ENCODE measurements at places on chromosomes 7 and 10. TPM values are rescaled to one million over a fixed set of nuclear protein-coding genes. Genes with fewer than 3 reads are reported as not detected.

CDH23 gene
- total RNA-seq, result under 0.01 TPM

PIP gene
- not detected for total RNA-seq

ITPRID1 gene
- not detected for total RNA-seq

PTF1A gene
- total RNA-seq, result not detected

SPDYE9 gene
- total RNA-seq, result not detected

OPALIN gene
- not detected for total RNA-seq

MXI1 gene
- 7.5 TPM for total RNA-seq

ABCB4 gene
- total RNA-seq, result not detected

LRRD1 gene
- total RNA-seq, result under 0.01 TPM

CDHR3 gene
- total RNA-seq, result 1.7 TPM

FAM237B gene
- not detected for total RNA-seq

ENTPD1 gene
- total RNA-seq, result not detected

WNT8B gene
- total RNA-seq, result not detected

GNGT1 gene
- not detected for total RNA-seq

RALA gene
- 15.8 TPM for total RNA-seq

ATG9B gene
- total RNA-seq, result 0.18 TPM

GPR15LG gene
- total RNA-seq, result not detected

SFRP5 gene
- not detected for total RNA-seq

SP8 gene
- not detected for total RNA-seq

RARRES2 gene
- not detected for total RNA-seq

FAM131B gene
- total RNA-seq, result 3.4 TPM

SSC4D gene
- 0.56 TPM for total RNA-seq

VSTM2A gene
- not detected for total RNA-seq

TEX47 gene
- not detected for total RNA-seq

SLC26A4 gene
- total RNA-seq, result 0.56 TPM

GPR141 gene
- not detected for total RNA-seq

CAV1 gene
- total RNA-seq, result 1,496 TPM

C10orf105 gene
- total RNA-seq, result under 0.01 TPM

GIMAP1 gene
- total RNA-seq, result not detected

PAX4 gene
- total RNA-seq, result not detected

HTRA1 gene
- total RNA-seq, result 23.1 TPM

C7orf33 gene
- not detected for total RNA-seq

FXYD4 gene
- not detected for total RNA-seq

DLX5 gene
- total RNA-seq, result not detected

UBE2D1 gene
- total RNA-seq, result 15.8 TPM

PHKG1 gene
- total RNA-seq, result 0.72 TPM

CYP3A5 gene
- total RNA-seq, result not detected

GIMAP7 gene
- total RNA-seq, result not detected

KEL gene
- total RNA-seq, result not detected

AGR2 gene
- total RNA-seq, result not detected

CFAP58 gene
- total RNA-seq, result 0.83 TPM

CALN1 gene
- not detected for total RNA-seq

Measured in IMR-90 (cell line).